DMS153 (cell line): ENCODE measurements at places on chromosomes 2 and 18.

- DNase-seq: no peak
Observed at GRCh38 chr2:26537826-26538475, 60.0 kb upstream of the OTOF start.

GRCh38 chr18:63440219-63440618 is 17.9 kb upstream of the VPS4B start:
- DNase-seq: no peak

GRCh38 chr18:48129621-48130082 is 199.2 kb upstream of the SMAD2 start:
- DNase-seq: no peak

DNA sequence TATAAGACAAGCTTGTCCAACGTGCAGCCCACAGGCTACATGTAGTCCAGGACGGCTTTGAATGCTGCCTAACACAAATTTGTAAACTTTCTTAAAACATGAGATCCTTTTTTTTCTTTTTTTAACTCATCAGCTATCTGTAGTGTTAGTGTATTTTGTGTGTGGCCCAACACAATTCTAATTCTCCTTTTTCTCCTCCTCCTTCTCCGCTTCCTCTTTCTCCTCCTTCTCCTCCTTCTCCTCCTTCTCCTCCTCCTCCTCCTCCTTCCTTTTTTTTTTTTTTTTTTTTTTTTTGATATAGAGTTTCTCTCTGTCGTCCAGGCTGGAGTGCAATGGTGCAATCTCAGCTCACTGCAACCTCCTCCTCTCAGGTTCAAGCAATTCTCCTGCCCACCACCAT is 39.3 kb upstream of the GTF2A1L start:
- DNase-seq: no peak

GRCh38 chr2:85477884-85478283 is 59.4 kb downstream of the SH2D6 start:
- no peak for DNase-seq

DNA sequence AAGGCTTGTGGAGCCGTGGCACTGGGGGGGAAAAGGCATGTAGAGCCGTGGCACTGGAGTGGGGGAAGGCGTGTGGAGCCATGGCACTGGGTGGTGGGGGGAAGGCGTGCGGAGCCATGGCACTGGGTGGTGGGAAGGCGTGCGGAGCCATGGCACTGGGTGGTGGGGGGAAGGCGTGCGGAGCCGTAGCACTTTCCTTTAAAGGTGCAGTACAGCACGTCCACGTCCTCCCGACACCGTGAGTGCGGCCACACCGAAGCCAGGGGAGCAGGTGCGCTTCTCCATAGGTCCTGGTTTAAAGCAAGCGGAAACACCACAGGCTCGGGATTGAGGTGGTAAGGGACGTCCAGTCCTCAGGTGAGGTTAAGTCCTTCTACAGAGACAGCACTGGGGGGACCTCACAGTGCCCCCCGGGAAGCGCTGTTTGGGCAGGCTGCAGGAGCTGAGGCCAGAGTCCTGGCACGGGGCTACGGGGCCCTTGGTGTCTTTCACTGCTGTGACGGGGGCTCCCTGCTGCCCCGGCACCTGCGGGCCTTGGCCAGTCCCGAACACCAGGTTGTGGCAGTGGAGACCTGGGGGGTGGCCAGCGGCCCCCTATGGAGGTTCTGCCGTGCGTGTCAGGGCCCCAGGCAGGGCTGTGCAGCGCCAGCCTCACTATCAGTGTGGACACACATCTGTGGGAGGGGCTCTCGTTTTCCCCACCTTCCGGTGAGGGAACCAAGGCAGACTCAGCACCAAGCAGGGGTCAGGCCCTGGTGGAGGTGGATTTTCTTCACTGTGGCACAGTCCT is 93.0 kb upstream of the CTDP1 start:
- DNase-seq: no peak

DNA sequence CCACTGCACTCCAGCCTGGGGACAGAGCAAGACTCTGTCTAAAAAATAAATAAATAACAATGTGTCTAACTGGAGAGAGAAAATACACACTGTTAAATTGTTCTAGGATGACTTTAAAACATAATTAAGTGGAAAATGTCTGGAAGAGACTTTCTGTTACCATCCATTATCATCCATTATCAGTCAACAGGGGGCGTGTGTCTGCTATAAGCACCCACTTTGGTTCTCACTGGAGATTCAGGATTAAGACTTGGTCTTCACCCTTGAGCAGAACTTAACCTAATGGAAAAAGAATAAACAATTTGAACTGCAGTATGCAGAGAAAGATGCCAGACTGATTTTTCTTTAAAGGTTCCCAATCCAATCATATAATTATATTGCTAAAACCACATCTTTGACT is 999.8 kb upstream of the GYPC start:
- DNase-seq: no peak

GRCh38 chr2:236164925-236165841 is 3.0 kb downstream of the GBX2 start:
- no peak for DNase-seq

DNA sequence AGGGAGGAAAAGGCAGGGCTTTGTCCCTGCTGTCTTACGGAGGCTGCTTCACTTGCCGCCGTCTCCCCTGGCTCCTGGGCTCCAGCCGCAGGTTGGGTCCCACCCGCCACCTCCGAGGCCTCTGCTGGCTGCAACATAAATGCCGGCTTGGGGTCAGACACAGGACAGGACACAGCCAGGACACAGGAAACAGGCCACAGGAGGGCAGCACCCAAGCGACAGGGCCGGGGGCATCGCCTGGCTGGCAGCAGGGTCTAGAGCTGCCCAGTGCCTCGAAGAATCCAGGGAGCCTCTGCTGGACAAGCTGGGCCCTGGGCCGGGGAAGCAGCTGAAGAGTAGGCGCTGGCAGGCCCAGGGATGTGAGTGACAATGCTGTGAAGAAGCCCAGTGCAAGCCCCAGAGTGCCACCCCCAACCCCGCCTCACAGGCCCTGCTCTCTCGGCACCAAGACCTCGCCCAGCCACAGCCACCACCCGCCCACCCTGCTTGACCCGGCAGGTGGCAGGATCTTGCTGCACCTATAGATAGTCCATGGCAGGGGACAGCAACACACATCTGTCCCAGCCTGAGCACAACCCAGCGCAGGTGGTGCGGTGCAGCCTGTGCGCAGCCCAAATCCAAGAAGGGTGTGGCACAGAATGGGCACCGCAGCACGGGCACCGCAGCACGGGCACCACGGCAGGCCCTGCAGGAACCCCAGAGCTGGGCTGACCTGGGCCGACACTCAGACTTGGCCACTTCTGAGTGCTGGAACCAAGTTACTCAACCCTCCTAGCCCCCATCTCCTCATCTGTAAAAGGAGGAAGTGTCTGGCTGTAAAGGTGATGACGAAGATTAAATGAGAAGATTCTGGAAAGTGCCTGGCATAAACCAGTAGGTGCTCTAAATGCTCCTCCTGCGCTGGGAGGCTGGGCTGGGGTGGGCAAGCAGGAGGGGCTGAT is 55.6 kb downstream of the BIN1 start:
- no peak for DNase-seq

DNA sequence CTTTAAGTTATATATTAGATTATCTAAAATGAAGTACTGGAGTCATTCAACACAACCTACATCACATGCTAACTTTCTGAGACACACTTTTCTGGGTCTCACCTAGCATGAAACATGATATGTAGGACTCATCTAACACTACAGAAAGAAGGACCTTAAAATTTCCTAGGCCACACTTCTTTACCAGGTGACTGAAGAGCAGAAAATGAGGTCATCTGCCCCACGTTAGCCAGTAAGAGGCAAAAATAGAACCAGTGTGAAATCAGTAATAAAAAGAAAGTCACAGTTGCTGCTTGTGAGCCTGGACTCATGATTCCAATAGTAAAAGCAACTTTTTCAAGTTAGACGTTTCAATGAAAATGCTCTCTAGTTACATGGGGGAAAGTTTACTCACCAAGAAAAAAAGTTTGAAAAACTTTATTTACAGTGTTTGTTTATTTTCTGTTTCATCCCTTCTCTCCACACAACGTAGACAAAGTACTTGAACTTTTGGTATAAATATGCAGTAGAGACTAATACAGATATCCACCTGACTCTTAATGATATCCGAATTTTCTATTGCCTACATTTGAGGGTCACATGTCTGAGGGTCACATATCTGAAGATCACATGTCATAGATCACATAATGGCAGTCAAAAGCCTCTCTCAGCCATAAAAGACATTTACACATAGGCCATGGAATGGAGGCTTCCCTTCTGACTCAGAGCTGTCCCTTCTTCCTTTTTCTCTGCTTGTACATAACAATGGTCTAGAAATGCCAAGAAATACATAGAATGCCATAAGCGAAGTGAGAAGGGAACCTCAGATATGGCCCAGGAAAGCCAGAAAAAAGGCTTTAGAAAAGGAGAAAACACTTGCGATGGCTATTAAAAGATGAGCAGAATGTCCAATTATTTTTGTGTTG is 362.9 kb downstream of the ZEB2 start:
- no peak for DNase-seq

GRCh38 chr2:28621172-28622100 is 125.6 kb downstream of the PLB1 start:
- DNase-seq: peak; percentile 84

- peak; percentile 46 for DNase-seq
Observed at GRCh38 chr2:176851200-176851888, 361.2 kb upstream of the HNRNPA3 start.

DNA sequence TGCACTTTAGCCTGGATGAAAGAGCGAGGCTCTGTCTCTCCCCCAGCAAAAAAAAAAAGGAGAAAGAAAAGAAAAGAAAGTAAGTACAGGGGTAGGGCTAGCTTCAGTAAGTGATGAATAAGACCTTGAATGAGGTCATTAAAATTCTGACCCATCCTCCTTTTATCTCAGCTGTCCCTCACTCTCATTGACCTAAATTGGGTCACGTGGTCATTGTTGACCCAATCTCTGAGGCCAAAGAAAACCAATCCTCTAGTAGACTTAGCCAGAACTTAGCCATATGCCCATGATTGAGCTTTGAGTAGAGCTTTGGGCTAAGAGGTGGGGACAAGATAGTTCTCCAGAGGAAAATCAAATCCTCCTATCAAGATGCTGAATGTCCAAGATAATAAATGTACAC is 149.3 kb downstream of the PDE11A start:
- DNase-seq: no peak

GRCh38 chr2:72198532-72199241 is 51.0 kb upstream of the CYP26B1 start:
- no peak for DNase-seq

GRCh38 chr2:159758686-159759085 is 39.3 kb downstream of the CD302 start:
- DNase-seq: no peak

- no peak for DNase-seq
Observed at GRCh38 chr2:173307293-173307692, 47.4 kb upstream of the CDCA7 start.

DNA sequence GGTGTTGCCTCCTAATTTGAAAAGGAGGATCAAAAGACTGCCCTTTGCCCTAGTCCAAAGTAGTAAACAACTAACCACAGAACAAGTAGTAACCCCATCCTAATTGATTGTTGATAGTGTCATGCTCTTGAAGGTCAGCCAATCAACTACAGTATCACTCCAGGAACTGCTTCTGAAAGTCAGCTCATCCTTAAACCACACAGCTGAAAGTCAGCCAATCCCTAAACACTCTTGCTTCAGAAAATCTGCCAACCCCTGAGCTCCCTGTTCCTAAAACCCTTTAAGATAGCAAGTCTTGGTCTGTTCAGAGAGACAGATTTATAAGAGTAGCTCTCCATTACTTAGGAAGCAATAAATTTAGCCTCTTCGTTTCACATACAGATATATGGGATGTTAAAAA is 51.6 kb upstream of the CPO start:
- no peak for DNase-seq

GRCh38 chr2:52934323-52934898 is 833.2 kb upstream of the CHAC2 start:
- no peak for DNase-seq

GRCh38 chr18:28365411-28365831 is 188.5 kb upstream of the CDH2 start:
- no peak for DNase-seq

- DNase-seq: no peak
Observed at GRCh38 chr18:13577091-13577697, 149.2 kb downstream of the FAM210A start.

DNA sequence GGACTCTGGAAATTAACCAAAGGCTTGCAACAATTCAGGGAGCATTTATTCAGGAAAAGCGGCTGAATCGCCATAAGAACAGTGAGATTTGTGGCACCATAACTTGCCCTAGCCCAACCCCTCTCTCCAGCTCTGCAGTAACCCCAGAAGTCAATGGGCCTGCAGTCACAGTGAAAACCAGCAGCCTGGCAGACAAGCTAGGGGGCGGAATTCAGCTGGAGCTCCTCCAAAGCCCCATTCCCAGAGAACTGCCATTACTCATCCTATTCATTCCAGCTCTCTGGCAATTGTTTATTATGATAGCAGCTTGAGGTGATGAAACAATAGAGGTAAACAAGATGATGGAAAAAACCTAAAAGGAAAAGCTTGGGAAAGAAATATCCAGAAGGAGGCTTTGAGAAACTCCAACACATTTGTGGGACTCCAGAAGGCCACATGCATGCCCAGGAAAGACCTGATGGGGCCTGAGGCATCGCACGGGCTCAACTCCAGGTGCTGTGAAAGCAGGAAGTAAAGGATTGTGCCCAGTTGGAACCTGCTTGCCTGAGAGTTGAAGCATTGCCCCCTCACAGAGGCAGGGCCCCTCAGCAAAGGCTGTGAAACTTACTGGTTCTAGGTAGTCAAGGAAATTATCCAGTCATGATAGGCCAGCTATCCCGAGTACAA is 126.7 kb downstream of the TWIST2 start:
- DNase-seq: no peak

DNA sequence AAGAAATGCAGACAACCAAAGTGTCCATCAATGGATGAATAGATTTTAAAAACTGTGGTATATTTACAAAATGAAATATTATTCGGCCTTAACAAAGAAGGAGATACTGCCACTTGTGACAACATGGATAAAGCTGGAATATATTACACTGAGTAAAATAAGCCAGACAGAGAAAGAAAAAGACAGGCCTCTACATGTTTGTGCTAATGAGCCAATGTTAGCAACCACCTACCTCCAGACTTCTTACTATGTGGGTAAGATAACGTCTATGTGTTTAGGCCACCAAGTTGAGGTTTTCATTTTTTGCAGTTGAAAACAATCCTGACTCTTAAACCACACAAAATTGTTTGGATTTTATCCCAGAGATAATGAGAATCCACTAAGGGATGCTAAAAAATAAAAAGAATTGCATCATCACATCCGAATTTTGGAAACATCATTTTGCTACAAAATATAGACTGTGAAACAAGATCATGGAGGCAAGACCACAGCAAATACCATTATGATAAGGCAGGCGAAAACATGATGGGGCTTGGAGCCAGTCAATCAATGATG is 47.0 kb downstream of the EVA1A start:
- DNase-seq: no peak

DNA sequence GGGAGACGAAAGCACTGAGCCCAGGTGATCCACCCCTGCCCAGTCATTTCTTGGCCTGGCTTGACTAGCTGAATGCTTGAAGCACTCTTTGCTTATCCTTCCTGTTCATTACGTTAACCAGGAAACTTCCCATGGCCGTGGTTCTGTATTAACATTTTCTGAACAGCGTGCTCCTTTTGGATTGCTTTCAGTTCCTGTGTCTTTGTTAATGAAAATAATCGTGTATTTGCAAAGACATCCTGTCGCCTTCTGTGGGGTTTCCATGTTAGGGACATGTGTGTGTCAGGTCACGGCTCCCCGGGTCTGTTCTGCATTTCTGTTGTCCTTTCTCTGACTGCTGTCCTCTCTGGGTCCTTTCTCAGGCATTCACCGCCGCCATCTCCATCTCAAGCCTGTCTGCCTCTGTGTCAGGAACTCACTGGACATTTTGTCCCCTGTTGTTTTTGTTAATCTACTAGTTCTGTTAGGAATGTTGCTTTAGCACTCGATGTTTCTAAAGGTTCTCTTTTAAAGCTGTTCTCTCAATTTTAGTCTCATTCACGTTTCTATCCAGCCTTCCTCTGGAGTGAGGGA is 434.1 kb upstream of the HS6ST1 start:
- DNase-seq: no peak
